HTR-8/SVneo (cell line): ENCODE measurements at places on chromosomes 3 and 15.

GRCh38 chr15:65310431-65311137, 6.1 kb downstream of the RNU5B-1 start:
- no peak for DNase-seq

DNA sequence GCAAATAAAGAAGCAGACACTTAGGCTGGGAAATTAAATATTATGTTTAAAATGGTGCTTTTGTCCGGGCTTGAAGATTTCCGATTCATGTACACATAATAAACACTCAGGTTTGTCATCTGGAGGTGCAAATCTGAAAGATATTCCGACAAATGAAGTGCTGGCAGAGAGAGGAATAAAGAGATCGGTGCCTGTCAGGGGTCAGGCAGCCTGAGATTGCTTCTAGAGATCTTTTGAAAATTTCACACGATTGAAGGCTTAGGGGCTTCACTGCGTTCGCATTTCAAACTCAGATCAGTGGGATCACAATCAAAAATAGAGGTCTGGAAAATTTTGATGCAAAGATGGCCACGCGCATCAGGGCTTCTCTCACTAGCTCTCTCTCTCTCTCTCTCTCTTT, 33.2 kb downstream of the NR2F2 start:
- no peak for DNase-seq

- DNase-seq: no peak
These were observed 9.8 kb upstream of the LRRC34 start for GRCh38 chr3:169822540-169822939.

DNA sequence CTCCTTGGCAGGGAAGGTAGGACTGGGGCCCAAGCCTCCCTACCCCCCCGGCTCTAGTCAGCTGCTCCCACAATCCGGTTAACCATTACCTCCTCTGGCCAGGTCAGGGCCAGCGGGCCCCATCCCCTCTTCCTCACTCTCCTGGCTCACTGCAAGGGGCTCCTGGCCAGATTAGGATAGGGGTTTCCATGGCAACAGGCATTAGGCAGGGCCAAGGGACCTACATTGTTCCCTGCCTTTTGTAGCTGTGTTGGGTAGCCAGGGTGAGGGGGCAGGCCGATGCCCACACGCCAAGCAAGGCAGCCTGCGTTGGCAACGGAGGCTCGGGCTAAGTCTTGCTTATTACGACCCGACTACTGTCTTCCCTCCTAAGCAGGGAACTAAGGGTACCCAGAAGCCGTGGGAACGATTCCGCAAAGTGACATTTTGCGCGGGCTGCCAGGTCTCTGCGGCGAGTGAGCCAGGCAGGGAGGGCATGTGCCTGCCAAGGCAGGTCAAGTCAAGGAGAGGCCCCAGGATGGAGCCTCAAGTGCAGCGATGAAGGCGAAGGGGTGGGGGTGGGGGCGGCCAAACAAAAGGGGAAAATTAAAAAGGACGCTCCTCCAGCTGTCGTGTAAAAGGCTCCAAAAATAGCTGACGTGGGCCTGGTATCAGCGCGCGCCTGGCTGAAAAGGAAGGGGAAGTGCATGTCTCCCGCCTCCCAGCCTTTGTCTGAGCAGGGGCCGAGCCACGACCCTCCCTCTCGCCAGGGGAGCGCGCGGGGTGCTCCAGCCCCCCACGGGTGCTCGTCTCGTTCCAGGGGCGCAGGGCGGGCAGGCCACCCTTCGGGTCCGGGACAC, 919 bp downstream of the IDH2 start:
- no peak for DNase-seq

DNA sequence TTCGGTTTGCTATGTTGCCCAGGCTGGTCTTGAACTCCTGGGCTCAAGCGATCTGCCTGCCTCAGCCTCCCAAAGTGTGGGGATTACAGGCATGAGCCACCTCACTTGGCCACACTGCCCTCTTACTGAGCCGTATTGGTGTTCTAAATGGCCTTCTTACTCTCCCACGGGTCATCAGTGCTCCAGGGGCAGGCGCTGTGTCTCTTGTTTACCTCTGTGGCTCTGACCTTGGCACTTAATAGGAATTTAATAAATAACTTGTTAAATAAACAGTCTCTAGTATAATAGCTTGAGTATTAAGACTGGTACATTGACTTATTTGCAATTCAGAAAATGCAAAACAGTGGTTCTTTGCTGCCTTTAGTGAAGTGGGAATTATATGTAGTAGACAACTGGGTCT, 13.7 kb downstream of the FLNB start:
- DNase-seq: no peak

DNA sequence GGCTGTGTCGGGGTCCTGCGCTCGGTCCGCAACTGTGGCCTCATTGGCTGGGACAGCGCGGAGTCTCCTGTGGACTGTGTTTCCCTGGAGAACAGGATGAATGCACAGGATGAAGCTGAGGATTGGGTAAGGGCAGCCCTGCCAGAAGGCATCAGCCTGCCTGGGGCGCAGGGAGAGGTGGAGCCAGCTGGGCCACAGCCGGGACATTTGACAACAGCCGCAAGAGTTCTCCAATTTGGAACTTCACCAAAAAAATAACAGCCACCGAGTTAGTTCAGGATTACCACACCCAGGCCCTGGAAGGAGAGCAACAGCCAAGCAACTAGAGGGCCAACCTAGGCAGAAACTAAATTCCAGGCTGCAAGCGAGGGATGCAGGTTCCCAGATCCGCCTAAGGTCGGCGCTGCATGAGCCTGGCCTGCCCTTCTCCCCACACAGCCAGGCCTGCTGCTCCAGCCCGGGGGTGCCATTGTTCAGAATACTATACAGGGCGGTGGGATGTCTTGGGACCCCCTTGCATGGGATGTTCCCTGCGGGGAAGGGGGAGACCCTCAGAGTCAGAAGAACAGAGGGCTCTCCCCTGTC, 229.3 kb downstream of the OCA2 start:
- DNase-seq: no peak

DNA sequence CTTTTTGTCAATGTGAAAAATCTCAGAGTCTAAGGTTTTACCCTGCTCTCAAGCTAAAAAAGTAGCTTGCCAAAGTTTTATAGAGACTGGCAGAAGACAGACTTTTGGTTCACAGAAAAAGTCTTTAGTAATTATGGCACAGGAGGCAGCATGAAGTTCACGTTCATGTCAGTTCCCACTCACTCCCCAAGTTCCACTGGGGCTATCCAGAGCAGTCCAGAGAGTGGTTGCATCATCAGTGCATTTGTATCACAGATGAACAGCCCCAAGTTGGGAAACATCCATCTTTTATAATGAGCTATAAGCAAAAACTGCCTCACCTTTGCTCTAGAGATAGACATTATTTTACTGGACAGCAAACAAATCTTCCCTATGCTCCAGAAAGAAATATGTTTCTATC, 454.1 kb upstream of the AGTR1 start:
- no peak for DNase-seq

GRCh38 chr15:47817969-47818548, 100.8 kb downstream of the SEMA6D start:
- no peak for DNase-seq

- no peak for DNase-seq
These were observed 75.5 kb downstream of the SPATA16 start for GRCh38 chr3:173065543-173065981.

GRCh38 chr15:95656595-95656994, 673.9 kb upstream of the NR2F2 start:
- no peak for DNase-seq
